ENCODE measurements at places on chromosomes 16 and 17.
A peak's percentile ranks its signal among the peaks of the same experiment; 100 is the strongest.

GRCh38 chr16:76176153-76176552 lies 101.0 kb upstream of the CNTNAP4 start:
- DNase-seq, result peak; percentile 7

- DNase-seq, result no peak
These were observed 11.5 kb downstream of the SALL1 start for GRCh38 chr16:51139568-51139967.

DNA sequence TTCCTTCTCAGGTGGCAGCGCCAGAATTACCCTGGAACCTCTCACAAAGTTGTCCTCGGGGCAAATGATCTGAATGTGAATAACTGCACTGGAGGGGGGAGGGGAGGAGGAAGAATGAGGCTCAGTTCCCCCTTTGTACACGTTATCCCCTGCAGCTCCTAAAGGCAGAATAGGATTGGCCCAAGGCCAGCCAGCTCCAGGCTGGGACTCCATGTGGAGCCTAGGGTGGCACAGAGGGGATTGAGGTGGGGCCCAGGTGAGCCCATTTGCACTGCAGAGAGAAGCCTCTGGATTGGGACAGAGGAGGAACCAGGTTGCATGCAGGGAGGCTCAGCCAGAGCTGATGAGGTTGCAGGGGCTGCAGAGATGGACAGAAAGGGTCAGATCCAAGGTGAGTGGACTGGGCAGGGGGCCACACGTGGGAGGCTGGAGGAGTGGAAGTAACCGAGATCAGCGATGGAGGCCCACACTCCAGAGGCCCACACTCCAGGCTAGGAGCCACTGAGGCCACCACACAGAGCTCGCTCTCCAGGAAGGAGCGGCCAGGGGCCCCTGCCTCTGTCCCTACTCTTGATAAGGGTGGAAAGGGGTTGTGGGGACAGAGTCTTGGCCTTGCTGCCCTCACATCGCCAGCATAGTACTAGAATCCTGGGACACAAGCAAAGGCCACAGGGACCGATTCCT lies 78.6 kb downstream of the RBFOX3 start:
- no peak for DNase-seq

- DNase-seq, result peak; percentile 73
These were observed 20.6 kb downstream of the HIC1 start for GRCh38 chr17:2075336-2076086.

DNA sequence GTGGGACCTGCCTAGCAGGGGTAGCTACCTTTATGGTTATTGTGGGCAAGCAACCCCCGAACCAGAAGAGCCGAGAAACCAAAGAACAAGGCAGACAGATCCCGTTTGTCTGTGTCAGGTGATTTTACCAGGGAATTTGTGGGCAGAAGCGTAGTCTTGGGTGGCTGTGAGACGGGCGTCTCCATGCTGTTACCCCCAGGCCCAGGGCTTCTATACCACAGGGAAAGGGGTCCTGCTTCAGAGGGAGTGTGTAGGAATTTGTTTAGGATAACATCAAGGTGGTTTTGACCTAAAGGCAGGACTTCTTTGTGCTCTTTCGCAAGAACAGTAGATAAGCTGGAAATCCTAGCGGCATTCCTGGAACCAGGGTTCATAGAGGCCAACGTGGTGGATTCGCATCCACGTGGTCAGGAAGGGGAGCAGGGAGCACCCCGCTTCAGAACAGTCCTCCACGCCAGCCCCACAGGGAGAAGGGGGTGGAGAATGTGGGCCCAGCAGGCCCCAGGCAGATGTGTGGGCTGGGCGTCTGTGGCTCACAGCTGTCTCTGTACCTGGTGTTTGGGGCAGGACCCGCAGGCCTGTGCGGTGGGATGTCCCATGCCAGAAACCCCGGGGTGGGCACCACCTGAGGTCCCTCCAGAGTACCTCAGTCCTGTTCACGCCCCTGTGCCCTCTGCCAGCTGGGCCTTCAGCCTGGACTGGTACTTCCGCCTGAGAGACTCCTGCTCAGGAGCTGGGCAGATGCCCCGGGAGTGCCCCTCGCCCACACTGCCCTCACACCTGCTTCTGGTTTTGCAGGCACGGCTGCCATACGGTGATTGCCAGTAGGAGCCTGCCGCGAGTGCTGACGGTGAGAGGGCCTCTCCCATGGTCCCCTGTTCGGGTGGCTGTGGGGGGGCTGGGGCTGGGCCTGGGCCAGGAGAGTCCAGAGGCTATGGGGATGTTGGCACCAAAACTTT lies 4.1 kb downstream of the DECR2 start:
- no peak for DNase-seq

- peak; percentile 55 for DNase-seq
These were observed 16.6 kb upstream of the INPP5K start for GRCh38 chr17:1532836-1533602.

- DNase-seq, result no peak
These were observed 113.9 kb downstream of the AMFR start for GRCh38 chr16:56311208-56312027.

DNA sequence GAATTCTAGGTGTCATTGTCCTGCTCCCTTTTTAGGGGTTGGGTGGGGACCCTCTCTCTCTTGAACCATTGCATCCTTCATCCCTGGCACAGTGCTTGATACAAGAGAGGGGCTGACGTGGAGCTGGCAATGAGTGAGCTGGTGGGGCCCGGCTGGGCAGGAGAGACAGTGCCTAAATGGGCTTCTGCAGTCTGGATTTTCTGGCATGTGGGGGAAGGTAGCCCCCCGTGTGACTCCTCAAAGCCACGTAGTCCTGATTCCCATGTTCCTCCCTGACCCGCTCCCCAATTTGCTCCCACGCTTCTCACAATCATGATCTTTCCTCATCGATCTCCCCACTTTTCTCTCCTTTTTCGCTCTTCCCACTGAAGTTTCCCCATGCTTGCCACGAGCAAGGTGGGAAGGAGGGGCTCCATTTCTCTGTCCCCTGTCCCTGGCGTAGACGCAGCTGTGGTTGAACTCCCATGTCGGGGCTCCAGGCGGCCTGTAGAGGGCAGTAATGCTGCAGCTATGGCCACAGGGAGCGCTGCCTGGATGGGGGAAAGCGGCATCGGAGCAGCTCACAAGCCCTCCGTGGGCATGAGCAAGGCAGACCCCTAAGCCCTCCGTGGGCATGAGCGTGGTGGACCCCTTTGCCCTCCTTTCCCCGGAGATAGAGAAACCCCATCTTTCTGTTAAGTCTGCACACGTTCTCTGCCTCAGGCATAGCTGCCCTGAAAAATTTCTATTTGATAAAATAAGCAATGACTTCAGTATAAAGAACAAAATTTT lies 47.5 kb downstream of the HAPSTR1 start:
- DNase-seq, result peak; percentile 75

- DNase-seq, result no peak
These were observed 406.3 kb downstream of the HAPSTR1 start for GRCh38 chr16:9497750-9498149.

DNA sequence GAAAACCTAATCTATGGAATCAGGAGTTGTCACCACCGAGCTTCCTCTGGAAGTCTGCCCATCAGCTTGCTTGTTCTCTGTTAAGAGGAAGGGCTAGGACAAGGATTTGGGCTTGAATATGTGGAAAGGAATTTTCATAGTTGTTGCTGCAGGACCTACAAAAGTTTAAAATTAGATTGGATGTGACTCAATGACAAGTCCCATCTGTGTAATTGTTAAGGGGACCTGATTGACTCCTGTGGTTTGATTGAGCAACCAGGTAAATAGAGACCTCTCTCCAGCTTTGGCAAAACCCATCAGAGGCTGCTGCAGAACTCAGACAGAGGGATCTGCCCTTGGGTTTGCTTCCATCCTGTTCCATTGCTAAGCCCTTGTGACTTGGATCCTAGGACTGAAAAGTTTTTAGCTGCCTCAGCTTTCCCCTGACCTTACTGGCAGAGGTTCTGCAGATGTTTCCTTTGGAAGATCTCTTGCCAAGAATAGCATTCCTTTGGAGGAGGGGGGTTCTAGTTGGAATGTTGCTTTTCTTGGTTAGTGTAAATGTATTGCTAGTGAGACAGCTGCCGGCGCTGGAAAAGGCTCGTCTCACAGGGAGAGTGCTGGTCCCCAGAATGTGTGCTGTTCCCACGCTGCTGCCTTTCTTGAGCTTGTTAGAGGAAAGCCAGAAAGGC lies 50.0 kb downstream of the SF3B3 start:
- DNase-seq, result no peak

- DNase-seq, result no peak
These were observed 17.1 kb upstream of the NAGLU start for GRCh38 chr17:42518755-42519545.

DNA sequence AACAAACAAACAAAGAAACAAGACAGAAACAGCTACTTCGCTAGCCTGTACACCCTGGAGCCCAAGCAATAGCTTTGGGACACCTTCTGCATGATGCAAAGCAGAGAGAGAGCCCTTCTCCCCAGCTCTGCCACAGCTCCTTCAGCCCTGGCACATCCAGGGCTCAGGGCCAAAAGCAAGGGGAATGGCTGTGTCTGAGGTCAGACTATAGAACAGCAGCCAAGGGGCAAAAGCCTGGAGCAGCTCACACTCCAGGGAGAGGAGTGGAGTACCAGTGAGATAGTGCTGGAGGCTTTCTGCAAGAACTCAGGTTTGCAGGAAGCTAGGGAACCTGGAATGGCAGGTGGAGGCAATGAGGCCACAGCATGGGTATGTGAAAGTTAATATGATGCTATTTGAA lies 11.6 kb upstream of the SEPHS2 start:
- no peak for DNase-seq

- no peak for DNase-seq
These were observed 228.7 kb downstream of the SOX9 start for GRCh38 chr17:72349491-72349995.

GRCh38 chr17:7833795-7834541 lies at the start of gene KDM6B:
KDM6B (plus strand) TSS chr17:7834217; CDS start chr17:7845555, 11,338 bp downstream.
- peak; percentile 93 for DNase-seq

DNA sequence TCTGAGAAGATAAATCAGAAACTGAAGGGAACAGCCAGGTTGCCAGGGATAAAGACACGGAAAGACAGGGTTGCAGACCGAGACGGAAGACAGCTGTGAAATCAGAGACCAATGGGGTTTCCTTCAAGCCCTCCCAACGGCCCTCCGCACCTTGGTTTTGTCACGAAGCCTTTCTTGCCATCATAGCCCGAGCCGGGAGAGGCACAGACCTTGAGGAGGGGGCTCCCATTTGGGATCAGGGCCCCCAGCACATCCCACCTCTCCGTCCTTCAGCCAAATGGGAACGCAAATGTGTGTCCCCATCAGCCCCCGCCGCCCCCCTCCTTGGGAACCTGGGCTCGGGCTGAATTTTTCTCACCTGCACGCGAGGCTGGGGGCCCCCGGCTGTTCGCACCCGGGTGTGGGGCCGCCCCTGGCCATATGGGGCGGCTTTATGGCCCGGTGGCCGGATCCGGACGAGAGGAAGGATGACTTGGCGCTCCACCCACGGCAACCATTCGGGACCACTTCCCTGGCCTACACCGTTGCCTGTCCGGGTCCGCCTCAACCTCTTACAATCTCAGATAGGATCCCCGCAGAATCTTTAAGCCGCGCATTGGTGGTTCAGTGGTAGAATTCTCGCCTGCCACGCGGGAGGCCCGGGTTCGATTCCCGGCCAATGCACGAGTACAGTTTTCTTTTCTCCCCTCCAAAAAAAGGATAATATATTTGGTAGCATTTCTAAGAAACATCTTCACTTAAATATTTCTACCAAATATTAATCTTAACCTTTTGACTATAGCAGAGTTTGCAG lies 1.4 kb upstream of the HES7 start:
- DNase-seq, result peak; percentile 83

- no peak for DNase-seq
These were observed 136.6 kb upstream of the RPH3AL start for GRCh38 chr17:488993-489757.

GRCh38 chr16:61435346-61435745 lies 600.9 kb downstream of the CDH8 start:
- no peak for DNase-seq

DNA sequence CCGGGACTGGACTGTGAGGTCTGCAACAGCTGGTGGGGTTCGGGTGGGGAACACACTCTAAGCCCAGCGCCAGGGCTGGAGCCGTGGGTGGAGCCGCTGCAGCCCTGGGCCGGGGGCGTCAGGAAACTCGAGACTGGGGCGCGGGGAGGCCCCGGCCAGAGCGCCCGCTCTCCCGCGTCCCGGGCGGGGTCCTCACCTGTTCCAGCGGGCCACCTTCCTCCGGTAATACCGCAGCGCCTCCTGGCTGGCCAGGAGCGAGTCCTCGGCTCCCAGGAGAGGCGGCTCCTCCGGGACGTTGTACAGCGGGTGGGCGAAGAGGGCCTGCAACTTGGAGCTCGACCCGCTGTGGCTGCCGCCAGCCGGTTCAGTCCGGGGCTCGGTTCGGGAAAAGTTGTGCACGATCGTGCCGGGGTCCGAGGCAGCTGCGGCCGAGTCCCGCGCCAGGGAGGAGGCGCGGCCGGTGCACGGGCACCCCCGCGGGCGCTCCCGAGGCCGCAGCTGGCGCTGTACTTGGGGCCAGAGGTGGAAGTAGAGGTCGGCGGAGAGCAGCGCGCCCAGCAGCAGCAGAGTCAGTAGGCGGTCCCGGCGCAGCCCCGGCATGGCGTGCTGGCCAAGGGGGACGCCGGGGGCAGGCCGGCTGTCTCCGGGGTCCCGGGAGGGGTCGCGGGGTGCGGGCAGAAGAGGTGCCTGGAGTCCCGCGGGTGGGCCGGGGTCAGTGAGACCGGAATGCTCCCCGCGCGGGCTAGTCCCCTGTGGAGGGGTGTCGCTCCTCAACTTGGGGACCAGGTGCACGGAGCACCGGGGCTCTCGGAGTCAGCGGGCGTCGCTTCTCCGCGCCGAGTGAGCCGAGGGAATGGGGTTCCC lies 868 bp downstream of the FAM20A start:
- DNase-seq, result peak; percentile 55

- DNase-seq, result no peak
These were observed 40.7 kb downstream of the FOXK2 start for GRCh38 chr17:82560252-82560642.

DNA sequence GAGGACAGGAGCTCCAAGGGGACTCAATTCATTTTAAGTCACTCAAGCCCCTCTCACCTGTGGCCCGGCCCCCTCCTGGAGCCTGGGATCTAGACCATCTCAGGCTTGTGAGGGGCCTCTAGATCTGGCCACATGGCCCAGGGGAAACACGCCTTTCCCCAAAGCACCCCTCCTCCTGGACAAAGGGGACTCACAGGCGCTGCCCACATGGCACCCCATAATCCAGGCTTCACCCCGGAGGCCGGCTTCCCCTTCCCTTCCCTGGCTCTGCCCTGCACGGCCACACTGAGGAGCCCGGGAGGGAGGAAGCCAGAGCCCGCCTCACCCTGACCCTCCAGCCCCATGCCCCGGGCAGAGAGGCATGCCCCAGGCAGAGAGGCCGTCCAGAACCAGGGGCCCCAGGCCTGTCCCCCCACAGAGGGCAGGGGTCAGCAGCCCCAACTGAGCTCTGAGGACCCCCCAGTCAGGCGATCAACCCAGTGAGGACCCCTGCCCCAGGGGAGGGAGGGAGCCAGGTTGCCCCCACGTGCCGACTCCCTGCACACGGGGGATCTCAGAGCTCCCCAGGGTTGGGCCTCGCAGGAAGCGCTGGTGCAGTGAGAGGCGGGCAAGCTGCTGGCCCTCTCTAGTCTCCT lies 10.9 kb downstream of the HS3ST6 start:
- DNase-seq, result no peak

GRCh38 chr17:80789356-80789902 lies 202.2 kb upstream of the CHMP6 start:
- peak; percentile 56 for DNase-seq

GRCh38 chr17:79981661-79982101 lies 54.0 kb downstream of the TBC1D16 start:
- DNase-seq, result no peak
